ENCODE measurements at places on chromosomes 2 and 18.

DNA sequence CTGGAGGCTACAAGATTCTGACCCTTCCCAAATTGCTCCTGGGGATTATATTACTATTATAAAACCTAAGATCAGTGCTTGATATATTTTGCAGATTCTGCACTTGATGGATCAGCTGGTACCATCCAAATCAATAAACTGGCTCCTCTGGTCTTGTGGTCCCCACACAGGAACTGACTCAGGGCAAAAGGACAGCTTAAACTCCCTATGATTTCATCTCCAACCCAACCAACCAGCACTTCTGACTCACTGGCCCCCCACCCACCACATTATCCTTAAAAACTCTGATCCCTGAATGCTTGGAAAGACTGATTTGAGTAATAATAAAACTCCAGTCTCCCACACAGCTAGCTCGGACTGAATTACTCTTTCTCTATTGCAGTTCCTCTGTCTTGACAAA lies 82.1 kb downstream of the TMEM163 start:
- DNase-seq, result no peak

- DNase-seq, result no peak
Observed at GRCh38 chr18:63082366-63083019, 237.1 kb downstream of the BCL2 start.

DNA sequence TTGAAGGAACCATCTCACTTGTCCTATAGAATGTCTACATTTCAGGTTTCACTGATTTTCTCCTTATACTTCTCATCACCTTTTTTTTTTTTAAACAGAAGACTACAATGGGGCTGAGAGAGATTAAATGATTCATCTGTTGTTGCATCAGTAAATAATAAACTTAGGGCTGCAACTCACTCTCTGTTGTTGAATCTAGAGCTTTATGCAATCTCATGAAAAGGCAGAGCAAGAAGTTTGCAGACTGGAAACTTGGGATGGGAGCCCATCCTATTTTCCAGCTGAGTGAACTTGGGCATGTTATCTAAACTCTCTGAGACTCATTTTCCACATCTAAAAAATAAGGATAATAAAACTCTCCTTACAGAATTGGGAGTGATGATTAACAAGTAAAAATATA lies 58.4 kb downstream of the PDE1A start:
- no peak for DNase-seq

GRCh38 chr2:126882181-126882580 lies 16.5 kb upstream of the TEX51 start:
- no peak for DNase-seq

- DNase-seq, result no peak
Observed at GRCh38 chr2:165953306-165953654, 296 bp downstream of the TTC21B start.

DNA sequence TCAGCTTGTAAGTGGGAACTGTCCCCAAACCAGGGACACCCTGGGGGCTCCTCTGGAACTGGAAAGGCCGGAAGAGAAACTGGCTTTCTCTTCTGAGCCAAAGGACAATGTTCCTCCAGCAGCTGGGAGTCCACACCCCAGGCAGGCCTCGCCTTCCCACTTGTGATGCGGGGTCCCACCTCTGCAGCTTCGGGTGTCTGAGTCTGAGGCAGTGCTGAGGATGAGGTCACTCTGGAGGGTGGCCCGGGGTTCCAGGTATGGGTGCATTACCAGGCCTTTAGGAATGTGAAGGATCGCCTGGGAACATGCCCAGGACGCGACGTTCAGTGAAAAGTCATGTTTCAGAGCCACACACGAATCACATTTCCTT lies 18.2 kb upstream of the BOK start:
- no peak for DNase-seq

DNA sequence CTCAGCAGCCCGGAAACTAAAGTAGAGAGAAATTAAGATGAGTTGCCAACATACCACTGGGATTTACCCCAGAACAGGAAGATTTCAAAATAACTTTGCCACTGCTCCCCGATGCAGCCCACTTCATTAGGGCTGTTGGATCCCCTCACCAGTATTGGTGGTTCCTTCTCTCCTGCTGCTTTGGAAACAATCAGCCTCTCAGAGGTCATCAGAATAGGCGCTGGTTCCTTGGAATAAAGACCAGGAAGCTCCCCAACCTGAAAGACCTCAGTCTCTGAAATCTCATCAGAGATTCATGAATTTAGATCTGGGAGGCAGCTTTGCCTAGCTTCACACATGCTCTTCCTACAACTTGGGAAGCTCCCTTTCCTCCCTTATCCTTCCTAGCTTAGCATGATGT lies 332.4 kb downstream of the STK39 start:
- DNase-seq, result no peak

GRCh38 chr2:105411720-105412407 lies 13.0 kb upstream of the FHL2 start:
- DNase-seq, result no peak

DNA sequence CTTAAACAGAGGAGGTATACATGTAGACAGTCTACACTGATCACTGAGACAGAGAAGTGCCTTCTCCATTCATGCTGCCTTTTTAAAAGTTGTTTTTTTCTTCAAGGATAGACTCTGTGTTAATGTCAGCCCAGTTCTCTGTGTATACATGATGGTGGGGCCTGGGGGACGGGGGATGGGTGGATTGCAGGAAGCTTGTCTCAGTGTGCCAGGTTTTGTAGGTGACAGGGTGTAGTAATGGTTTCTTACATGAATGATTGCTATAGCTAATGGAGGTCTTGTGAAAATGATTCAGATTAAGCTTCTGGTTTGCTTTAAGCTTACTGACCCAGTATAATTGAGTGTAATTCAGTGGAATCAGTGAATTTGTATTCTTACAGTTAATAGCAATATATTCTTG lies 423.6 kb downstream of the PTPRM start:
- DNase-seq, result no peak

DNA sequence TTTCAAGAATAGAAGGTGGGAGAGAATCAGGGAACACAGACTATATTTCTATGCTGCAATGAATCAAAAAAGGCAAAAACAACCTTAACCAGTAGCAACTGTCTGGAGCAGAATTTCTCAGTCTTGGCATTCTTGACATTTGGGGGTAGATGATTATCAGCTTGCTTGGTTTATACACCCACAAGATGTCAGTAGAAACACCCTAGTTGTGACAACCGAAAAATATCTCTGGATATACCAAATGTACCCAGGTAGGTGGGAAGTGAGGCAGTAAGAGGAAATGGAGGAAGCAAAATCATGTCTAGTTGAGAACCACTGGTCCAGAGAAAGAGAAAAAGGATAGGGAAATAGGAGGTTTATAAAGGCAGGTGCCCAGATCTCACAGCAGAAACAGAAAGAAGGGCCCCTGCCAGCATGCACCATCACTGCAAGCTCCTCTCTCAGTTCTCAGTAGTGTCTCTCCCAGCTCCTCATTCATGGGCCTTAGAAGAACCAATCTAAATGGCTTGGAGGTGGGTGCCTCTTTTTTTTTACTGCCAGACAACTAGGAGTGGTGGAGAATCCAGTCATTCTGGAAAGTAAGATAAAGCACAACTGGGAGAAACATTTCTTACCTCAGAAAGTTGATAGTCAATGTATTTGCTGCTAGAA lies 50.4 kb downstream of the MBD2 start:
- no peak for DNase-seq

DNA sequence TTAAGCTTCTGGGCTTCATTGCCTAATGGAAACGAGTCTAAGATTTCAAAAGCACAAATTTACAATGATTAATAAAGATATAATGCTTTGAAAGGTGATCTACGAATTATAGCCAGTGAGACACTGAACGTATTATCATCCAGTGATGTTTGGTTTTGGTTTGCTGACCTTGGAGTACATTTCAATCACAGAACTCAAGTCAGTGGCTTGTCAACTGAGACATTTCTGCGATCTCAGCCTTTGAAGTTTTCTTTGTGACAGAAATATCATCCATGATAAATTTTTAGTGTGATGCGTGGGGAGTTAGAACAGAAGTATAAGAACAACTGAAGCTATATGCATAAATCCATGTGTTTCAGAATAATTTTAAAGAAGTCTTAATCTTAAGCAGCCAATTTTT lies 263.8 kb downstream of the TCF4 start:
- DNase-seq, result no peak

- DNase-seq, result no peak
Observed at GRCh38 chr2:132740081-132740720, 70.2 kb upstream of the LYPD1 start.

DNA sequence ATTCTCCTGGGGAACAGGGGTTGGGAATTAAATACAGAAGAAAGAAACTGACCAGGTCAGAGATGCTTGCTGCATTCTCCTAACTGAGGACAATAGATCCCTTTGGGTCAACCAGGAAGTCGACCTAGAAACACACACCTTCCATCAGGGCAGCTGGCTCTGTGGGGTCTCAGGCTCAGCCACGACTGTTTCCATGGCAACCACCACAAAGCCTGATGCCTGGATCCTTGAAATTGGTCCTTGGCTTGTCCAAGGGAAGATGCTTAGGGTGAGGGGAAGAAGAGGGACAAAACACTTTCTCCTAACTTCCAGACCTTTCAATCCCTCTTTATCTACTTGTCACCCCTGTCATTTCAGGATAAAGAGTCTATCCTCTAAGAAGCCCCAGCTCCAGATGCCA lies 194.4 kb downstream of the ALK start:
- DNase-seq, result no peak

- no peak for DNase-seq
Observed at GRCh38 chr2:232898592-232899543, 28.8 kb downstream of the SNORC start.

DNA sequence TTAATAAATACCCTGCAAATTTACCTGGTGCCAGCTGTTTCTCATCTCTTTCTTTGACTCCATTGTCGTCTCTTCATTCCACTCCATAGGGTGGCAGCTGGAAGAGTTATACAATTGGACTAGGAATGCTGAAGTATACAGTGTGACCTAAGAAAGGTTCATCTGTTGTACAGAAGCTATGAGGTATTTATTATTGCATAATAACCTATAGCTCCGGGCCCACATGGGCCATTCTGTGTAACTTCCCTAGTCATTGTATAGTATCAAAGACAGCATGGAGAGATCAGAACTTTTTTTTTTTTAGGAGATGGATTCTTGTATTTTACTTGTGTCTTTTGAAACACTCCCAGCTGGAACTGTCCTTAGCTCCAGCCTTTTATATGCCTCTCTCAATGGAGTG lies 26.2 kb downstream of the BMP10 start:
- no peak for DNase-seq

DNA sequence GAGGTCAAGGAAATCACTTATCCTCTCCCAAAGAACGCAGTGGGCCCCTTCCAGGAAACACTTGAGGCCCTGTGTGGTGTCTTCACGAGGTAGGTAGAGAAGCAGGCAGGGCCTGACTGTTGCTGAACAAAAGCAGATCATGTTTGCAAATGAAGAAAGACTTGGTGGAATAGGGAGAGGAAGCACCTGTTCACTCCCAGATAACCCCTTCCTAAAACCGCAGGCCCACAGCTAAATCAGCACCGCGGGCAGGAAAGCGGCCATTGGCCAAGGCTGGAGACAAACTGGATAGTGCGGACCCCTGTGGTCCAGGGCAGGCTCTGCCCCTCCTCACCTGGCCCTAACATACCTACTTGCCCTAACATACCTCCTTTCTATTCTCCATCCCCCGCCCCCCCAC lies 64.9 kb upstream of the KLHL29 start:
- DNase-seq, result no peak

DNA sequence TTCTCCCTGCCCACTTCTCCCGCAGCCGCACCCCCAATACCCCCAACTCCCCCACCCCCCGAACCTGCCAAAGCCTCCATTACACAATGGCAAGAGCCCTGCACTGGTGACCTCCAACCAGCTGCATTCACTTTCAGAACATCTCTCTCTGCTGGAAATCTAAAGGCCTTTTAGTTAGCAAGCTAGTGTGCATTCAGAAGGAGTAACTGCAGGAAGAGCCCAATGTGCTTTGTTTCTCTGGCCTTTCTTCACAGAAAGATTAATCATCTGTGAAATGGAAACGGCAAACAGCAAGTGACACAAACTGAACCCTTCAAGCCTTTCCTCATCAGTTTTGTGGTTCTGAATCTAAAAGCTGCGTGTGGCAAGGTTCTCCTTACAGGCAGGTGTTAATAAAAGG lies 124.2 kb downstream of the OLA1 start:
- no peak for DNase-seq

- DNase-seq, result peak; percentile 76
Observed at GRCh38 chr18:361941-362310, 94.1 kb upstream of the THOC1 start.

GRCh38 chr2:233936089-233936488 lies 18.9 kb downstream of the TRPM8 start:
- no peak for DNase-seq

DNA sequence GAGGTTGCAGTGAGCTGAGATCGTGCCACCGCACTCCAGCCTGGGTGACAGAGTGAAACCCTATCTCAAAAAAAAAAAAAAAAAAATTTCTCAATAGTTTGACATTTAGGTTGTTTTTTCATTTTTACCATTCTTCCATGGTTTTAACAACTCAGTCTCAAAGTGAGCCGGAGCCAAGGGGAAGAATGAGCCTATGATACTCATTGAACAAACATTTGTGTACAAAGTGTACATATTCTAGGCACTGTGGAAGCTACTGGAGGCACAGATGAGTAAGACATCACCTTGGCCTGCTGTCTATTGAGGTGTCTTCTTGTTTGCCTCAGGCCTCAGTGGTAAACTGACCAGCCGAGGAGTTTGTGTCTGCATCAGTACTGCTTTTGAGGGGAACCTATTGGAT lies 21.9 kb downstream of the CENPO start:
- DNase-seq, result no peak

DNA sequence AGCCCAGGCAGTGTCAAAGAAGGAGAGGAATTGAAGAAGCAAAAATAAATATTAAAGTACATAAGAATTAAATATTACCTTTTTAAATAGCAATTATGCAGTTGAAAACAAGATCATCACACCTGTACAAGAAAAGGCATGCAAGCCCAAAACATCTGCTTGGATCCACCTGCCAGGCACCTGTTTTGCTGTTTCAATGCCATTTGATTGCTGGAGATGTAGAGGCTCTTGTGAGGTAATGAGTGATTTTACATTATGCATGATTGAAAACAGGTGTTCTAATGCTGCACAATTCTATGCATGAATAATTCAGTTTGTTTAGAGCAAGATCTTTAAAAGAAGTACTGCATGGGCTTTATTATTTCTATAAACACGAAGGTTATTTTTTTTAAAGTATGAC lies 700.6 kb upstream of the ZEB2 start:
- DNase-seq, result no peak

- DNase-seq, result no peak
Observed at GRCh38 chr2:74755386-74755785, 78.5 kb upstream of the HK2 start.

GRCh38 chr2:46194856-46195255 lies 102.4 kb upstream of the EPAS1 start:
- no peak for DNase-seq

GRCh38 chr2:147161746-147162145 lies 683.1 kb upstream of the ACVR2A start:
- no peak for DNase-seq

GRCh38 chr2:240932724-240933047 lies 26.6 kb downstream of the CROCC2 start:
- no peak for DNase-seq
